AG04450 (cell line): ENCODE measurements at places on chromosomes 12 and 14. TPM values are rescaled to one million over a fixed set of nuclear protein-coding genes. Genes with fewer than 3 reads are reported as not detected.
A peak's percentile ranks its signal among the peaks of the same experiment; 100 is the strongest.

CD163L1 gene
- 0.36 and 0.82 TPM in 2 replicates for polyA plus RNA-seq

DNA sequence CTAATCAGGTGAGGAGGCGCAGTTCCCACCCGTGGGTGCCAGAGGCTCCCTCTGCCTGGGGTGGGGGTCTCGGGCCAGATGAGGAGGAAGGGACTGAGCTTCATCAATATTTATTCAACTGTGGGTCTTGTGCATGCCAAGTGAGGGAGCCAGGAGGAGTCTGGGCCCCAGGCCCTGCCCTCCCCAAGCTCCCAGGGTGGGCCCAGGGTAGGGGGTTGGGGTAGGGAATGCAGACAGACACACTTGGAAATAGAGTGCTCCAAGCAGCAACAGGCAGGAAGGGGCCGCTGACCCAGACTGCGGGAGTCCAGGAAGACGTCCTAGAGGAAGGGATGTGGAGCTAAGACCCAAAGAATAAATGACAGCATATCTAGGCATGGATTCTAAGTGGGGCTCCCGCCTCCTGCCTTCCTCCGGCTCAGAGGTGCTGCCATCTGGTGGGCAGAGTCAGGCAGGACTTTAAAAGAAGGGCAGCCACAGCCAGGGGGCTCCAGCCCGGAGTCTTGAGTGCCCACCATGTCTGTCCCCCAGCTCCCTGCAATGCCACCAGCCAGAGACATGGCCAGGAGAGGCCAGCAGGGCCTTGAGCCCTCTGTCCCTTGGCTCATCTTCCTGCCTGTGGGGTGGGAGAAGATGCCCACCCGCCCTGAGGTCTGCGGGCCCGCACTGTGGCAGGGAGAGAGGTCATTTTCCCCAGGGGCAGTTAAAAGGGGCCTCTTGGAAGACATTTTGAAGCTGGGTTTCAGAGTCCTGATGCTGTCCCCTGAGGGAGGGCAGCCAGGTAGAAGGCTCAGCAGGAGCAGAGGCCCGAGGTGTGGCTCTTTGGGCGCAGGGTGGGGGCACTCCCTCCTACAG, 70.1 kb downstream of the PHETA1 start:
- DNase-seq, result peak; percentile 6

GRCh38 chr12:32084017-32084688, 22.5 kb upstream of the BICD1 start:
- DNase-seq, result no peak

- DNase-seq, result no peak
These were observed 258.1 kb downstream of the PCNX1 start for GRCh38 chr14:71165121-71166031.
